ENCODE measurements at places on chromosomes 3 and 15.

- DNase-seq, result no peak
These were observed 69.5 kb downstream of the KLF15 start for GRCh38 chr3:126287536-126288241.

DNA sequence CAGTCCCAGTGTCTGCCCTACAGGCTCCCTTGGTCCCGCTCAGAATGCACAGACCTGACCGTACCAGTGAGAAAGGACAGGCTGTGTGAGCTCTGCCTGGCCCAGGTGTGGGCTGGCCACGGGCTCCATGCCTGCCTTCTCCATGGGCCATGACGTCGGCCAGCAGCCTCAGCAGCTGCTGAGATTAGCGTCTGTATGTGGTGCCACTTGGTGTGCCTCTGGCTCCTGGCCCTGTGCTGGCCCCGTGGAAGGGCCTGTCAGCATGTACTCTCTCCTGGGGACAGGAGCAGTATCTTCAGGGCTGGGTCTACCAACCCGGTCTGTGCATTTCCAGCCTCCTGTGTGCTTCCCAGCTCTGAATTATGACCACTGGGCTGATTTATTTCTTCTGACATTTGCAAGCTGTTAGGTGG lies 25.7 kb downstream of the KLF13 start:
- DNase-seq, result no peak

- no peak for DNase-seq
These were observed 307.0 kb upstream of the THBS1 start for GRCh38 chr15:39273717-39274411.

DNA sequence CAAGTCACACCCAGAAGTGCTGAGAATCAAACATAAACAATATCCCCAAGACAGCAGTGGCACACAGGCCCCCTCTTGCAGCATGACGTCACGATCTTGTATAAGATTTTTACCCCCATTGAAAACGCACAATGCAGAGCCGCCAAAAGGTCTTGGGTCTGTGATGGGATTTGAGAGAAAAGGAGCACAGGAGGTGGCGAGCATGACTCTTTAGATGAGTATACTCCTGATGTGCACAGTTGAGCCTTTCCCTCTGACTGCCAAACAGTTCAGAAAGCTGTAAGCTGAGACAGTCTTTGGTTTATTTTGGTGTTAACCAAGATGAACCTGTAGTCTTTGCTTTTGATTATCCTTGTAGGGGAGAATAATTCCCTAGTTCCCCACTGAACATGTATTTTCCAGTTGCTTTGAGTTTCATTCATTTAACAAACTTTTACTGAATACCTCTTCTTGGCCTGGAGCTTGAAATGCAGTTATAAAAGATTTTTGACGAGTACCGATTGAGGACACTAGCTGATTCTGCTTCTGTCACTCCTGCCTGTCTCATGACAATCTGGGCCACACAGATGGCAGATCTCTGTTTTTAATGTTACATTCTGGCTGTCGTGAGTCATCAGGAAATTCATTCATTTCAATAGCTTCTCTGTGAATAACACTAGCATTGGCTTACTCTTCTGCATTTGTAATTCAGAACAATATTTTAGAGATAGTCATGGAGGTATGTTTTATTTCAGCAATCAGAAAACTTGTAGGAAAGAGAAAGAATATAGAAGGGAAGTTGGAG lies 28.9 kb downstream of the CFAP91 start:
- no peak for DNase-seq

DNA sequence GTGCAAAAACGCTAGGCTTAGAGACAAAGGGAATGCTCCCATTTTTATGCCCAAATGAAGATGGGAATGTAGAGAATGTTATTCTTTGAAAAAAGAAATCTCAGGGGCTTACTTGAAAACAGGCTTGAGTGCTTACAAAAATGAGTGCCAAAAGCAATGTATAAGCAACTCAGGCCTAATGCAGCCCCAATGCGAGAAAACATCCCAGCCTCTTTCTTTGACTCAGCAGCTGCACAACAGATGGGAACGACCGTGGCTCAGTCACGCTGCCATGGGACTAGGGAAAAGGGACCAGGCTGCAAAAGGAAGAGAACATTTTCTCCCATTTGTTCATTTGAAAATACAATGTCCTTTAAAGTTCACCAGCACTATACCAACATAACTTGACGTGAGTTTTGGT lies 246.4 kb upstream of the LRIG1 start:
- DNase-seq, result no peak

DNA sequence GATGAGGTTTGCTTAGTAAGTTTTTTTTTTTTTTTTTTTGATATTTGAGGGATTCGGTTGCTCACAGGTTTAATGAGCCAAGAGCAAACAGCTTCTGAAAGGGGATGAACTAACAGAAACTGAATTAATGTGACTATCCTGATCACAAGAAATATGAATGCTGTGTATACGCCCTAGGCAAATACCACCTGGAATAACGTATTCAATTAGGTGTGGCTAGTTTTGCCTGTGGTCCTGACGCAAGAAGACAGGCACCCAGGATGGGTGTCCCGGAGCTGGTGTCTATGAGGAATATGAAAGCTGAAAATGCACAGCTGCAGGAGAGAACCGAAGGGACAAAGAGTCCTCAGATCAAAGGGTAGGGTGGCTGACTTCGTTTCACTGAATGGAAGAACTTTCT lies 14.6 kb downstream of the LSG1 start:
- no peak for DNase-seq

DNA sequence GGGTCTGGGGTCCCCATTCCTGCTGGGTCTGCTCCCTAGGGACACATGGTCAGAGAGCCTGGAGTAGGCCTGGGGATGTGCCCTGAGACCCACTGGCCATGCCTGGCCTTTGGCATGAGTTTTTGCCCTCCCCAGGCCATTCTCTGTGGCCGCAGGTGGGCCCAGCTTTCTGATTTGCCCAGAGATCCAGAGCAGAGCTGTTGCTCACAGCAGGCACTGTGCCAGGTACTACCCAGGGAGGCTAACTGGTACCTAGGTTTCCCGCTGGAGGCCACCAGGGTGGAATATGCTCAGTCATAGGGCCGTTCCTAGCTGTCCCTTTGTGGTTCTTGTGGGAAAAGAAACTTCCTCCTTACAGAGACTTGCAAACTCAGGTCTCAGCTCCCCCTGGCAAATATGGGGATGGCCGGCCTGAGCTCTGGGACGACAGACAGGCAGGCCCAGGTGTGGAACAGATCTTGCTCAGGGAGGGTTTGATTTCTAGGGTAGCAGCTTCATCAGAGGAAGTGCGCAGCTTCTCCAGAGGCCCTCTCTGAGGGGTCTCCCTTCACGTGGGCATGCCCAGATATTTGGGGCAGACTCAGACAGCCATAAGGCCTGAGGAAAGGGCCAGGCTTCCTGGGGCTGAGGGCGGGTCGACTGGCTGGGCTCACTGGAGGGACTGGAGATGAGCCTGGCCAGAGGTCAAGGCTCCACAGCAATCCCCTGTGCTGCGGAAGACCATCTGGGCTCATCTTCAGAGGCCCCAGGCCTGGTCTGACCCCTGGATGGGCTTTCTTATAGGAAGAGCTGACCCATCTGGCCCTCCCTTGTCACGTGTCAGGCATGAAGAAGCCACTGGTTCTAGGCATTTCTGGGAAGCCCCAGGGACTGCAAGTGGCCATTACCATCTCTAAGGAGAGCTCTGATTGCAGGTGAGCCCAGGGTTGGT lies 28.0 kb downstream of the ACAA1 start:
- no peak for DNase-seq

DNA sequence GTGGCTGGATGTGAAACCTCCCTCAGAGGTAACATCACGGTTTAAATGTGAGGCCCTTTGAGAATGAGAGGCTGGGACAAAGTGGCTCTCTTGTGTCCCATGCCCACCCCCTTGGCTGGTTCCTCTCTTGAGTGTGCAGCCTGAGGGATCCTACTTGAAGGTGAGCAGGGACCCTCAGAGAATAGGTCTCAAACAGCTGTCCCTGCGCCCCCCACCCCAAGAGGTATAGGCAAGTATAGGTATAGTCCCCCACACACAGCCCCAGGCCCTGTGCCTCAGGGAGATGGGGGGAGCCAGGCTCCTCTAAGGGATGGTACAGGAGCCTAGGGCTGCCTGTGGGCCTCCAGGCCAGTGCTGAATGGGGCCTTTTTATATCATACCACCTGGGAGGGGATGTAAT lies 61.9 kb downstream of the ISG20 start:
- DNase-seq, result no peak

GRCh38 chr3:72144773-72145505 lies 360.0 kb upstream of the PROK2 start:
- no peak for DNase-seq

GRCh38 chr15:100924436-100924835 lies 5.3 kb downstream of the LRRK1 start:
- no peak for DNase-seq

- no peak for DNase-seq
These were observed 11.6 kb upstream of the TMED3 start for GRCh38 chr15:79299126-79299840.

GRCh38 chr3:122091602-122092295 lies 36.6 kb downstream of the CD86 start:
- no peak for DNase-seq
